Pulmonary artery endothelial cell (primary cell): ENCODE measurements at places on chromosomes 3 and 15.

DNA sequence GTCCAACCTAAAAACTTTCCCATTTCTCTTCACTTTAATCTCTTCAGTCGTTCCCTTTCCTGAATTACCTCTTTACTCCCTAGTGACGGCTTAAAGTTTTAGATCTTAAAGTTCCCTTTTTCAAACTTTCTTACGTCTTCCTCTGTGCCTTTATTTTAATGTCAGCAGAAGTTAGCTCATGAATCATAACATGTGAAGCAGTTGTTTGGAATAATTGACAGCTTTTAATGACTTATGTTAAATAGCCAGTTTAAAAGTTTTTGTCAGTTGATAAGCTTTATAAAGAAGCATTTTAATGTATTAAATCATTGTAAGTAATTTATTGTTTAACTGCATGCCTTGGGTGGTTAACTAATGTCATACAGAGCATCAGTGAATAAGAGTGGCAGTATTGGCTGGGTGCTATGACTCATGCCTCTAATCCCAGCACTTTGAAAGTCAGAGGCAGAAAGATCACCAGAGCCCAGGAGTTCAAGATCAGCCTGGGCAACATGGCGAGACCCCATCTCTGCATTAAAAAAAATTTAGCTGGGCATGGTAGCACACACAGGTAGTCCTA lies 33.9 kb downstream of the PIK3CA start:
- no peak for DNase-seq

DNA sequence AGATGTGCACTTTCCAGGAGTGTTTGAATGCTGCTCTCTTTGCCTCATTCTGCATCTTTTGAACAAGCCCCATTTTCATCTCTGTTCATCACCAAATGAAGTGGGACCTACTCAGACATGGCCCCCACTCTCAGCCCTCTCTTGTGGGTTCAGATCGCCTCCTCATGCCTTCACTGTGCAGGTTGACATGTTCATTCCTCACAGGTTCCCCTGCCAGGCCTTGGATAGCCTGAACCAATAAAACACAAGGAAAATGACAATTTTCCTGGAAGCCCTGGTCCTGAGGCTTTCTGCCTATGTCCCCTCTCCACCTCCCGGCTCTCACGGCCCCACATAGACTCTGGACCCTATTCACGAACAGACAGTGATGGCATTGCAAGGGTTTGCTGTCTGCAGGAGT lies 17.7 kb downstream of the KLF15 start:
- DNase-seq: no peak

DNA sequence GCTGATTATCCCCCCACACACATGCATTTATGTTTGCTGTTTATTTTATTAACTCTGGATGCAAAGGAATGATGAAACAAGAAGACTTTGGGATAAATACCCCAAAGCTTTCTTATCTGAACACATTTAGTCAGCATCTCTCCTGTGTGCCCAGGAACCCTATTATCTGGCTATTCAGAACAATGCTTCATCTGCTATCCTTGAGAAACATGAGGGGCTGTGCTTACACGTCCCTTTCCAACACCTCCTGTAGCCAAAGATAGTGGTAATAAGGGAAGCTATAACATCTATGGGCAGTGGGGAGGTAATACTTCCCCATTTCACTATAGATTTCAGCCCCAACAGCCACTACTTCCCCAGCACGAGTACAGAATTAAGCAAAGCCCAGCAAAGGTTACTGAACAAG lies 94.7 kb downstream of the SSR3 start:
- DNase-seq: no peak

DNA sequence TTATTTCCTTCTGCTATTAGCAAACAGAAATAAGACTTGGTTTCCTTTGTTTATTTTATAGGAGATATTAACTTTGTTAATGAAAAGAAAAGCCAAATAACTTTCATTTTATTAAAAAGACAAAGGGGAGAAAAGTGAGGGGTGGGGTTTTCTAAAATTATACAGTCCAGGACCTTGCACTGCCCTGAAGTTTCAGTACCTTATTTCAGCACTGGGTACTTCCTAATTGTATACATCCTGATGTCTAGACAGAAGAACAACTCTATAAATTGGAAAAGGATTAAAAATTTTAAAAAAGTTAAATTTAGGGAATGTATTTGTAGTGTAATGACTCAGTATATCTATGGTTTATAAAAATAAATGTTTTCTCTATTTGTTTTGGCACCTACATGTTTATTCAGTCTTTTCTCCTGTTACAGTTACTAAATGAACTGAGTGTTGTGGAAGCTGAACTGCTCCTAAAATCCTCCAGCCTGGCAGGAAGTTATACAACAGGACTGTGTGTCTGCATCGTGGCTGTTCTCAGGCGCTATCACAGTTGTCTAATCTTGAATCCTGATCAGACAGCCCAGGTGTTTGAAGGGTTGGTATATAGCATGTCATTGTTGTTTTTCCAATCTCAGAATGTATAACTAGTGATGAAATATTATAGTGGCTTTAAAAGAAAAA lies 27.6 kb upstream of the P2RY13 start:
- no peak for DNase-seq

DNA sequence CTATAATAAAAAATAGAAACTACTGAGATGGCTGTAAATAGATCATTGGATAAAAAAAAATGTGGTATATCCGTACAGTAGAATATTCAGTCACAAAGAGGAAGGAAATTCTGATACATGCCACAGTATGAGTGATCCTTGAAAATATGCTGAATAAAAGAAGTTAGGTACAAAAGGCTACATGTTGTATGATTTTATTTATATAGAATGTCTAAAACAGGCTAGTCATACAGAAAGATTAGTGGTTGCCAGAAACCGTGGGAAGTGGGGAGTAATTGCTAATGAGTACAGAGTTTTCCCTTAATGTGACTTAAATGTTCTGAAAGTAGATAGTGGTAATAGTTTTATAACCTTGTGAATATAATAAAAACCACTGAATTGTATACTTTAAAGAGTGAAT lies 24.9 kb upstream of the FAH start:
- DNase-seq: no peak

DNA sequence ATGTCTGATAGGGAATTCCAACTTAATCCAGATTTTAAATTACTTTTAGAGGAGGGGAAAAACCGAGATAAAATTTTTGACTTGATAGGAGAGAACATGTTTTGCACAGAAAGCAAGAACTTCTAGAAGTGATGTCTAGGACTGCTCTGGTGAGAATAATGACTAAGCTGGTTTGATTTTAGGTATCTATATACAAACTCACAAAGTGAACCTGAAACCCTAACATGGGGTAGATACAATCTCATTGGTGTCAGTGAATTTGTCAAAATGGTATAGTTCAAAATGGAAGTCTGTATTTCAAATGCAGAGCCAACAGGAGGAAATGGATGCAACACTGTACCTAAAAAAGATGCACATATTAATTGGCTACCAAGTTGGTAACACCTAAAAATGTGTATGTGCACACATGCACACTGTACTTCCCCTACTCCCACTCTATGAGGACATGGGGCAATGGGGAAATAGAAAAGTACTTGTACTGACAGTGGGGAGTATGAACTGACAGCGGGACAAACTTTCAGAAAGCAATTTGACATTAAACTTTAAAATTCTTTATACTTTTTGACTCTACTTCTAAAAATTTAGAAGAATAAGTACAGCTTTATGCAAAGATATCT lies 53.0 kb downstream of the NR1I2 start:
- no peak for DNase-seq

GRCh38 chr3:85603378-85603777 lies 644.6 kb downstream of the CADM2 start:
- no peak for DNase-seq

- no peak for DNase-seq
These were observed 184.0 kb downstream of the BCHE start for GRCh38 chr3:165653130-165653778.

DNA sequence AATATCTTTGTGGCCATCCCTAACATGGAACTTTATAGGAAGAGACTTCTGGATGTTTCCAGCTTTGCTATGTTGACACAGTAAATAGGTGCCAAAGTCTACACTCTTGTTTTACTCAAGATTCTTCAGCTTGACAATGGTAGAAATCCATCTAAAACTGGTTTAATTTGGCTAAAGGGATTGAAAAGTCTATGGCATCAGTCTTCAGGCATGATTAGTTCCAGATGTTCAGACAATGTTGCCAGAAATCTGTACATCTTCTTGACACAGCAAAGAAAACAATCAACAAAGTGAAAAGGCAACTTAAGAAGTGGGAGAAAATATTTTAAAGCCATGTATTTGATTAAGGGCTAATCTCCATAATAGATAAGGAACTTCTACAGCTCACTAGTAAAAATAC lies 130.5 kb downstream of the LRRC3B start:
- no peak for DNase-seq

- no peak for DNase-seq
These were observed 20.6 kb downstream of the SLC6A20 start for GRCh38 chr3:45775571-45776300.

- DNase-seq: no peak
These were observed 331.5 kb upstream of the TLE3 start for GRCh38 chr15:70429056-70429722.

GRCh38 chr15:88624971-88625490 lies 3.9 kb downstream of the AEN start:
- no peak for DNase-seq

DNA sequence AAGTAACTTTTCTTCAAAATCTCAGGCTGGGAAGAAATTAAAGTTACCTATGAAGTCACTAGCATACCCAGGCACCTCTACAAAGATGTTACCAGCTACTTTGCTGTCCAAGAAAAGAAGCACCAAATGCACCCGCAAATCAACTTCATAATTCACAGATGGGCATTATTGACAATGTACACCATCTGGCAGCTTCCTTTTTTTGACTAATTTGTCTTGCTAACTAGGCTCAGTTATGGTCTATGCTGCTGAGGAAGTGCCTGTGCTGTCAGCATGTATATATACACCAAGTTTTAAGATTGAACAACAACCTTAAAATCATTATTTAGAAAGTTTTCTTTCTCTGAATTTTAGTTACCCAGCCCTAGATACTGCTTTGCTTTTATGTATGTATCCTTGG lies 93.8 kb downstream of the NSUN3 start:
- DNase-seq: no peak

GRCh38 chr3:4724051-4724629 lies 231.0 kb downstream of the ITPR1 start:
- no peak for DNase-seq

DNA sequence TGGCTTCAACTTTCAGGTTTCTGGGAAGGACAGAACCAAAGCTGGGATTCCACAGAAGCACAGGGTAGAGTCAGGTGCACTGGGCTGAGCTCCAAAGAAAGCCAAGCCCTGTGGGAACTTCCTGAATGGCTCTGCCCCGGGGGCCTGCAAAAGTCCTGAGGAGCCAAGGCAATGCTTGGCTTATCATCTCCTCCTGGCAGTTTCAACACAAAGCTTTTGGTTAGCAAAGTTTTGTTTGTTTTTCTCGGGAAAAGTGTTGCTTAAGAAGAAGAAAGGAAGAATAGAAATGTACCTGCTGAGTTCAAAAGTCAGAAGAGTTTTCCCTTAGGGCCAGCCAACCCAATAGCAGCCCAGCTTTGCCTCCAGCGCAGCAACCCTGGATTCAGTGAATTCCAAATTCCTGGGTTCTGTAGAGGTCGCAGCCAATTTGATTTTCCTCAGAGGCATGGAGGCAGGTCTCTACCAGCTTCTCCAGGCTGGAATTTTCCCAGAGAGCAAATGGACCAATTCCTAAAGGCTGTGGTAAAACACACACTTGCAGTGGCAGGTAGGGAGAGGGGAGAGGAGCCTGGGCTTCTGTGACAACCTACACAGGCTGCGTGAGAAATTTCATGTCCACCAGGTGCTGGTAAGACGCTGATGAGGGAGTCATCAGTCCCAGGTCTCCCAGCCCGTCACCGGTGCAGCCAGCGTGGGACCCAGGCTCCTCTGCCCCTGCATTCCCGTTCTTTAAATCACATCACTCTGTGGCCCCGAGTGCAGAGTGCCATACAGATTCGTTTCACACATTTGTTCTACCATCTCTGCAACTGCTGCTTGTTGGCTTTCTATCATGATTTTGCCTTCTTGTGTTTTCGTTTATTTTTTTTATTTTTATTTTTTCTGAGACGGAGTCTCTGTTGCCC lies 54.3 kb upstream of the SNRPA1 start:
- DNase-seq: no peak

- no peak for DNase-seq
These were observed 54.4 kb downstream of the ANXA2 start for GRCh38 chr15:60343221-60343970.

DNA sequence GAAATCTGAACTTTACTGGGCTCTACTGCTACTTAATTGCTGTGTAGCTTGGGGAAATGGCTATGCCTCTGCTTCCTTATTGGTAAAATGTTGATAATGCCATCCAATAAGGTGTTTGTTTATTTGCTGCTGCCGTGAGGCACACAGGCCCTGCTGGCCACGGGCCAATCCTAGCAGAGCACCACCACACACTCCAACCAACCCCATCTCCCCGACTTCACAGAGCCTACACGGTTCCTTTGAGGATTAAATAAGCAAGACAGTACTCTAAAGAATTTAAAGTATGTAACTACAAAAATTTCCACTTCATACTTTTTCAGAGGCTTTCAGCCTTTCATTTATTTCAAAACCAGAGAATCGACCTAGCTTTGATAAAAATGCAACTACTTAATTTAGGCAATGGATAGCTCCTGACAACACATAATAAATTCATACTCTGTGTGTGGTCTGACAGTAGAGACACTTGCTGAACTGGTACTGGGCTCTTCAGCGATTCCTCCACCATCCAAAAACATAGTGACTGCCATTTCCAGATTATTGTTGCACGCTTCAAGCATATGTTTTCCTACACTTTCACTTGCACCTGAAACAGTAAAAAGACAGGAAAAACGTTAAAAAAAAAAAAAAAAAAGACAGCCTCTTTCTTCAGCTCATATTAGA lies 25.3 kb downstream of the UBXN7 start:
- no peak for DNase-seq
